ENCODE measurements at places on chromosomes 2 and 18. TPM values are rescaled to one million over a fixed set of nuclear protein-coding genes. Genes with fewer than 3 reads are reported as not detected.

GORASP2 gene
- total RNA-seq = 117 TPM

GRCh38 chr2:160317181-160318099 lies 117.4 kb upstream of the ITGB6 start:
- no peak for DNase-seq

LAMA1 gene
- total RNA-seq = 3.9 TPM

CHST9 gene
- total RNA-seq = 0.82 TPM

DNA sequence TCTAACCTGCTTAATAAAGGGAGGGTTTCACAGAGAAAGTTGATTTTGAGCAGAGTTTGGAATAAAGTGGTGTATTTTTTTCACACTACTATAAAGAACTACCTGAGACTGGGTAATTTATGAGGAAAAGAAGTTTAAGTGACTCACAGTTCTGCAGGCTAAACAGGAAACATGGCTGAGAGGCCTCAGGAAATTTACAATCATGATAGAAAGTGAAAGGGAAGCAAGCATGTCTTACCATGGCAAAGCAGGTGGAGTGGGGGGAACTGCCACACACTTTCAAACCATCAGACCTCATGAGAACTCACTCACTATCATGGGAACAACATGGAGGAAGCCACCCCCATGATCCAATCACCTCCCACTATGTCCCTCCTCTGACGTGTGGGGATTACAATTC lies 546.7 kb downstream of the EPHA4 start:
- DNase-seq = no peak

GTF2A1L gene
- not detected for total RNA-seq

DNA sequence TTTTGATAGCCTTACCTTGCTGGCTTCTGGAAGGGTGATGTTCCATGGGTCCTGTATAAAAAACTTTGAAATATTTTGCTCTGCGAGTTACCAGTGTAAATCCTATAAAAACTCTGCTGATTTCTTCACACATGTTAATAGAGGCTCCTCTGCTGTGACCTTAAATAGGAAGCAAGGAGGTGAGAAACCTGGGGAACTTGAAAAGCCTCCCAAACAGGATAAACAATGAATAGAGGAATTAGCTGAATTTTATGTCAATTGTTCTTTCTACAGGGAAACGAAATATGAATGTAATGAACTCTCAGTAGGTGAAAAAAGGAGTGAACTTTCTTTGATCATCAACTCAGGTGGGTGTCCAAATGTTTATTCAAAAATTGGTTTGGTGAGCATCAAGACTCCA lies 10.8 kb upstream of the CCL20 start:
- DNase-seq = no peak

IGFBP2 gene
- total RNA-seq = 1,045 TPM

DNA sequence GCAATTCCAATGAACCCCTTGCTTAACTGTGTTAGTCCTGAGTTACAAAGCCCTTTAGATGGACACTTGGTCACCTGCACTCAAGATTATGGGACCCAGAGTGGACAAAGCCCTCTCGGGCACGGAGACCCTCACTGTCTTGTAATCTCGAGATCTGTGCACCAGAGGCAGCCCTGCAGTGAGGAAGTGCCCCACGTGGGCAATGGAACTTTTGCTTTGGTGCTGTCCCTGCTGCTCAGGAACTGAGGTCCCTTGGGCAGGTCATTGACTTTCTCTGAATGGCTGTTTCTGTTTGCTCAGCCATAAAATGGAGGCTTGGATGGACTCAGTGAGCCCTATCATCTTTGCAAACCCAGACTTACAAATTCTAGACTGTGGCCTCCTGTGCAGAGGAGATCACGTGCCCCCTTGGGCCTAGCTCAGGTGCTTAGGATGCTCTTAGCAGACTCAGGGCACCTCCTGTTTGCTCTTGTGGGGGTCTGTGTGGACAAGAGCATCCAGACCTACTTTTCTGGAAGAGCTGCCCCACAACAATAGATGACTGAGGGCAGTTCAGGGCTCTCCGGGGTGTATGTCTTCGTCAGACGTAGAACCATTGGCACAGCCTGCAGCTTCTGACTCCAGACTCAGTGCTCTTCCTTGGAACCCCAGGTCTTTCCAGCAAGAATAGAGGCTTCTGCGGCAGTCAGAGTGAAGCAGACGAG lies 94.5 kb upstream of the HS6ST1 start:
- peak; percentile 22 for DNase-seq

ZAP70 gene
- 0.41 TPM for total RNA-seq

BMP10 gene
- total RNA-seq = not detected

DNA sequence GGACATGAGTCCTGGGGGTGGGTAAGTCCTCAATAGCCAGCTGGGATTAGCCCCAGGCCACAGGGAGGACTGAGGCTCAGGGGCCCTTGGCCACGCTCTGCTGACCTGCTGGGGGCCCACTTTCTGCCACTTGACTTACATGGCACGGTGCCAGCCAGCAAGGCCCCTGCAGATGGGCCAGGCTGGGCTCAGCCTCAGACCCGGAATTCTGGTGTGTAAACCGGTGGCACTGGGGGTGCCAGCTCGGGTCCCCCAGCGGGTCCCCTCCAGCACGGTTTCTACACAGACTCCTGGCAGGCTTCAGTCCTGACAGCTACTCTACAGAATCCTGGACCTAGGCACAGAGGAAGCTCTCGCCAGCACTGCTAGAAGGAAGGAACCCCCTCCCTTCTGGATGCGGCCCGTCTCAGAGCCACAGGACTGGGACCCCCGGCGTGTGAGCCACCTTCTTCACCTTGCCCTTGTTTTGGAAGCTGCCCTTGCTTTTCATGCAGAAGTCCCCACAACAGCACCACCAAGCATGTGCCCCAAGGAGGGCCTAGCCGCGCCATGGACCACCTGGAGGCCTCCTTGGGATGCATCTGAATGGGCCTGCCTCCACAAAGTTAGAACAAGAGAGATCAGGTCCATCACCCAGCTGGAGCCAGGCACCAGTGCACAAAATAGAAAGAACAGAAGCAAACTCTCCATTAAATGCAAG lies 8.0 kb downstream of the HDAC4 start:
- DNase-seq = peak; percentile 84

- DNase-seq = no peak
Measured at GRCh38 chr2:6909431-6910385, 7.5 kb upstream of the RNF144A start.

- DNase-seq = peak; percentile 61
Measured at GRCh38 chr2:71691747-71692441, 238.5 kb downstream of the DYSF start.

DNA sequence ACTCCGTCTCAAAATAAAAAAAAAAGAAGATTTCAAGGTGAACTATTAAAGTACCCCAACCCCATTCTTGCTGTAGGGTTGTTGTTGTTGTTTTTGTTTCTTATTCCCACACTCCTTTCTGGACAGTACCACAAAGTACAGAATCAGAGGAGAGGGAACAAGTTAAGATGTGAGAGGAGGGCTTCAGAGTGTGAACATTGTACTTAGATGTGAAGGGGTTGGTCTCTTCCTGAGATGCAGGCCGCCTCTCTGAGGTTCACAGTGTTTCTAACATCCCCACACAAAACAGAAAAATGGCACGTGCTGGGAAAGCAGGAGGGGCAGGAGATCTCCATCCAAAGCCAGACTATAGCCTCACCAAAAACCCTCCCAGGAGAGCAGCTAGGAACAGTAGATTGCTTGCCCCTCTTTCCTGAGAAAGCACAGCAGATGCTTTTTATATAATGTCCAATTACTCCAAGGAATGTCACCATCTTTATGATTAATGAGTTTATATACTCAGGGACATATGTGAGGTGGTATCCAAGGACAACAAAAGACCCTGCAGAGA lies 22.6 kb downstream of the ADD2 start:
- DNase-seq = no peak

KIF5C gene
- total RNA-seq = 3.8 TPM

GNAL gene
- total RNA-seq = 5.9 TPM

DNA sequence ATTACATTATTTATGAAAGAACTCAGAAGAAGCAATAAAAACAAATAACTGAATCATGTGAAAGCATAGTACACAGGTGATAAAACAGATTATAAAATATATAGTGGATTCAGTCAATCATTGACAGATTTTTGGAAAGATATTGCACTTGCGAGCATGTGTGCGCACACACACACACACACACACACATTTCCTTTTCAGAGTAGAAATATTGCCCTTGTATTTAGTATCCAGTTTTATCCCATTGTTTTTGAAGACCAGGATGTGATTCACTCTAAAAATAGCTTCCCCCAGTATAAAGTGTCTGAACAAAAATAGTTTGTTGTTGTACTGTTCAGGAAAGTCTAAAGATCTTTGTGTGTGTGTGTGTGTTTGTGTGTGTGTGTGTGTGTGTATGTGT lies 145.5 kb downstream of the CALCRL start:
- DNase-seq = no peak

GYPC gene
- total RNA-seq = 46.4 TPM
